ENCODE measurements at places on chromosomes 4 and X.
A peak's percentile ranks its signal among the peaks of the same experiment; 100 is the strongest.

DNA sequence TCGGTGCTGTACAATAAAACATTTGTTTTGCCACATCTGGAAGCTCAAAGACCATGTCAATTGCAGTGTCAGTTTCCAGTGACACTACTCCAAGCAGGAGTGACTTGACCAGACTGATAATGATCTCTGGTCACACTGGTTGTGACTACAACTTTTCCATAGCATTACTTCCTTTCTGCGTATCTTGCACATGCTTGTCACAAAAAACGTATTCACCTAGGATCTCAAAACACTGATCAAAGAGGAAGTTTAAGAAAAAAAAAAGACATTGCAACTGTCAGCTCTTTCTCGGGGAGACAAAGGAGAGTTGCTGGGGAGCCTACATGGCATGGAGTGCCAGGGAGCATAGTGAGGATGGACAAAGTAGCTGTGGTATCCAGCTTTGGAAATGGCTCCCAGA lies 60.6 kb downstream of the OPHN1 start:
- no peak for DNase-seq

DNA sequence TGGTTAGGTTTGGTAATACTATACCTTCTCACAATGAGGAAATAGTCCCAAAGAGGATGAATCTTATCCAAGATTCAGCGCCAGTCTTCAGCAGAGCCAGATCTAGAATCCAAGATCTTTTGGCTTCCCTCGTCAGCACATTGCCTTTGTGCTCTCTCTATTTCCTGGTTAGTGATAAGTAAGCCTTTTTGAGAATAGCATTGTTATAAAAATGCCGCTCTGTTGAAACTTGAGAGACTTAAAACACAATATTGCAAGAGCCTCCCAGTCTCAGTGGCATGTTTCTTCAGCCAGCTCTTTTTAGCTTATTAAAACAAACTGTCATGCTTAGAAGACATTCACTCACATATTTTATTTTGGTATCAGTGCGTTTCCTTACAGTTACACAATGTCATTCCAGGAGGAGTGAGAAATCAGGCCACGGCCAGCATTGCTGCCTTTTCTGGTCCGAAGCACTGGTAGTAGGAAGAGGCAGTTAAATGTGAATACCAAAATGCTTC lies 141.4 kb downstream of the KLHL8 start:
- no peak for DNase-seq

DNA sequence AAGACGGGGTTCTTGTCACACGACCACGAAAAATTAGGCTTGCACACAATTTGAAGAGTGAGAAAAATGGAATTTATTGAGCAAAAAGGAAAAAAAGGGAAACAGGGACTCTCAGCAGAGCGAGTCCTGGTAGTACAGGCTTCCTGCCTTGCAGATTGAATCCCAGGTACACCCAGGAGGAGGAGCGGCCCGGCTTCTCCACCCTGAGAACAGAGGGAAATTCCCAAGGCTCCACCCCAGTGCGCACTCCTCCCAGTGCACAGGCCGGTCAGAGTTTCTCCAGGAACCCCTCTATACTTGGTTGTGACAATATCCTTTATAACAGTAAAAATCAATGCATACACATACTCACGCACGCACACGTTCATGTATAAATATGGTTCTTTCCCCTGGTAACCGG lies 22.0 kb downstream of the SLC4A4 start:
- DNase-seq, result no peak

DNA sequence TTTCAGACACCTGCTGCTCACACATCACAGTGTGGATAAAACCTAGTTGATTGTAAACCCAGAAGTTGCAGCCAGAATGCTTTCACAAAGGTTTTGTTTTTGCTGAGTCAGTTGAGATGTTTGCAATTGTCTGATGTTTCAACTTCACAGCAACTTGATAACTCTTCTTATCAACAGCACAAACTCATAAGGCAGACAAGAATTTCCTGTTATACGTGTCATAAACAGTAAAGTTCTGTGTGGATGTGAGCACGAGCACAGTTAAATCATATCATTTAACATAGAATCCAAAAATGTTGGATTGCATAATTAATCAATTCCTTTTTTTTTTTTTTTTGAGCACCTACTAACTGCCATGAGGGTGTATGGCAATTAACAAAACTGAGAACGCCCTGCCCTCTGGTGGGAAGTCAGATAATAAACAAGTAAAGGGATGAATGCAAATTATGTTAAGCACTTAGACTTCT lies 512.2 kb downstream of the PDHA2 start:
- peak; percentile 4 for DNase-seq

- peak; percentile 23 for DNase-seq
Observed at GRCh38 chrX:109886122-109886761, 116.7 kb upstream of the TMEM164 start.

GRCh38 chr4:134388351-134388750 lies 186.8 kb upstream of the PABPC4L start:
- no peak for DNase-seq

DNA sequence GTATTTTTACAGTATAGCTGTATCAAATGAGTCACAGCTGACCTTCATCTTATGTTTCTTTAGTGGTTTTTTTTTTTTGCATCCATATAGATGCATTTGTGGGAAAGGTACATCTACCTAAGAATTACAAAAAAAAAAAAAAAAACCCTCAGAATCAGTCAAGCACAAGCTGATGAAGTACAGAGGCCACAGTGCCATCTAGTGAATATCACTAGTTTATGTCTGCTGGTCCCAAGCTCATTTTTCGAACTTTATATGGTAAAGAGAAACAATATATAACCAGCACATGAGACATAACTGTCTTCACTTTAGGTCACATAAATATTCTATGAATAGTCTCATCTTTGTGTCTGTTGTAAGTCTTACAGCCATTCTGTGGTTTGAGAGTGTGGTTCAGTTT lies 220.1 kb downstream of the DLG3 start:
- DNase-seq, result peak; percentile 5

DNA sequence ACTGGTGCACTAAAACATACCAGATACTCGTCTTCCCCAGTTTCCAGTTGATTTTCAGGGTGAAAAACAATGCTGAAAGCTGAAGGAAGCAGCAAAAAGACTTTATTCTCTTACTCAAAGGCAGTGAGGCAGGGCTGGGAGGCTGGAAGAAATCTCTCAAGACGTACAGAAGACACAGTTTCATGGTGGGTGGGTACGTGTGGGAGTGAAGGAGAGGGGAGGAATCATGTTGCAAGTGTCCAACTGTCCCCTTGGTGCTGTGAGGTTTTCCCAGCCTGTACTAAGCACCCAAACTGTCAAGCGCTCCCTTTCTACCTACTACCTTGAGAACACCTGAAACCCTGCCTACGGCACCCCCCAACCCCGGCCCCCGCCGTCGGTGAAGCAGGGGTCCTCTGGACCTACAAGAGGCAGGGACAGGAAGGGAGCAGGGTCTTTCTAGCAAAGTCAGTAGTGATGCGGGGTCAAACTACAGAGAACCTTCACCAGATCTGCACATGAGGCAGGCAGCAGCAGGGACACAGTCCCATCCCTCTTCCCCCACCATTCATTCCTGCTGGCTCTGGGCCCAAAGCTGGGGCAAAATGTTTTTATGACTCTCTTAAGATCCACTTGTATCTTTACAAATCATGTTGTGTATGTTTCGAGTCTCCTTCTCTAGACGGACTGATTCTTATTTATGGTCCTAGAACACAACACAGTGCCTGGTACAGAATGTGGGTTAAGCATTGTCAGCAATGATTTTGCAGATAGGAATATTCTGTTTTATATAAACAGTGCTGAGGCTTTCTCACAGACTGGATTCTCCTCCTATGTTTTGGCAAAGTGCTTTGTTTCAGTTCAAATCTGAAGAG lies 2.4 kb upstream of the SETD7 start:
- no peak for DNase-seq

DNA sequence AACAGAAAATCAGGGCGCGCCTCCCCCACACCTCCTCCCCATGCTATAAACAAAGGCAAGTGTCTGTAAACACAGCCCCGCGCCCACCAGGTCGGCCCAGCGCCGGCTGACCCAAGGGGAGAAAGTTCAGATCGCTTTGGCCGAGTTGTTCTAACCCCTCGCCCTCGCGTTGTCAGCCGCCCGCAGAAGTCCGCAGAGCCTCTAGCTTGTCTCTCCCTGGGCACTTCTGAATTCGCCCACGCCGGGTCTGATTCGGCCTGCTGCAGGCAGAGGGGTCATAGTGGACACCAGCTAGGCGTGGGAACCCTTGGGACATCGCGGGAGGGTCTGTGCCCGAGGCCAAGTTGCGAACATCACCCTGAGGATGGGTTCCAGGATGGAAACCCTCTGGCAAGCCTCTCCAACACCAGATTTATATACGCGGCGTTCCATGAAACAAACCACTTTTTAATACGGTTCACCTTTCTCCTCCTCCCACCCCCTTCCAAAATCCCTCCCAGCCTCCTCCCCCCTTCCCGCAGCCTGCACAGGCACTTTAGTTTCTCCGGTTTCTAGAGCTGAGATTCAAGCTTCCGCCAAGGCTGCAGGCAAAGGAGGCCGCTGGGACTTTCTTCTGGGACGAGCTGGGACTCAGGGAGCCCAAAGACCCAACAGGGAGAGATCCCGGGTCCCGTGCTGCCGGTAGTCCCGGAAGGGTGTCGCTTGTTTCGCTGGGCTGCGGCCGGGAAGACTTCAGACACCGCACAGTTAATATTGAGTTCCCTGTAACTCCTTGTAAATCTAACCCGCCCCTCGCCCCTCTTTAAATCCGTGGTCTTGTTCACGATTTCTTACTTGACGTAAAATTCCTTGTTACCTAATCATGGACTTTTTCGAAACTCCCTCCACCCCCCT lies 4.7 kb downstream of the HAND2 start:
- DNase-seq, result no peak

- DNase-seq, result no peak
Observed at GRCh38 chr4:53313510-53313909, 52.4 kb downstream of the SCFD2 start.

DNA sequence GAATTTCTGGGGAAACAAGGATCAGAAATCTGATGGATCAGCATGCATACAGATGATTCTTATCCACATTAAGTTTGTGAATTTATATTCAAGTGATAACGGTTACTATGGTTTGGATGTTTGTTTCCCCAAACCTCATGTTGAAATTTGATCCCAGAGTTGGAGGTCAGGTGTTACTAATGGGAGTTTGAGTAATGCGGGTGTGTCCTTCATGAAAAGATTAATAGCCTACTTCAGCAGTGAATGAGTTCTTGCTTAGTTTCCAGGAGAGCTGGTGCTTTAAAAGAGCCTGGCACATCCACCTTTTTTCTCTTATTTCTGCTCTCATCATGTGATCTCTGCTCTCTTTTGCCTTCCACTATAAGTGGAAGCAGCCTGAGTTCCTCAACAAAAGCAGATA lies 712.4 kb downstream of the IL1RAPL1 start:
- peak; percentile 12 for DNase-seq

DNA sequence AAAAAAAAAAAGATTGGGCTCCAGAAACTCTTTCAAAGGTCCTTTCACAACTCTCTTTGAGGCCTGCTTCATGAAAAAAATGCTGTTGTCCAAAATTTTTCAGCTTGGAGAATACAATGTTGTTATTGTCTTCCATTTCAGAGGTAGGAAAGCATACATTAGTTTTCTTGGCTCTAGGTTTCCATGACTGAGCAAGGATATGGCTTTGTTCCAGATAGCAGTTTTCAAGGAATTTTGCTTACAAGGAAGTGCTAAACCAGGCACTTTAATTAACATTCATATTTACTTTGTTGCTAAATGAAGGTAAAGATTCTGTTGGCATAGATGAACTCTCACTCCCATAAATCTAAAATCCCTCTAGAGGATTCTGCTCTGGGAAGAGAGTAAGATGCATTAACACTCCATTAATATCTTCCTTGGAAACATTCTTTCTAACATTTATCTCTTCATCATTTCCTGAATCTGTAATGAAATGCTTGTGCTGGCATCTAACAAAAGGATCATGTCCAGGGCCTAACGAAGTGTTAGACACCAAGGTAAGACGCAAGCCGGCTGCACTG lies 118.4 kb downstream of the COL25A1 start:
- DNase-seq, result no peak

Measured in renal pelvis (tissue), 12 donors.